ENCODE measurements at places on chromosomes 3 and 15.

GRCh38 chr3:14453876-14454638 is 51.7 kb downstream of the SLC6A6 start:
- no peak for DNase-seq

DNA sequence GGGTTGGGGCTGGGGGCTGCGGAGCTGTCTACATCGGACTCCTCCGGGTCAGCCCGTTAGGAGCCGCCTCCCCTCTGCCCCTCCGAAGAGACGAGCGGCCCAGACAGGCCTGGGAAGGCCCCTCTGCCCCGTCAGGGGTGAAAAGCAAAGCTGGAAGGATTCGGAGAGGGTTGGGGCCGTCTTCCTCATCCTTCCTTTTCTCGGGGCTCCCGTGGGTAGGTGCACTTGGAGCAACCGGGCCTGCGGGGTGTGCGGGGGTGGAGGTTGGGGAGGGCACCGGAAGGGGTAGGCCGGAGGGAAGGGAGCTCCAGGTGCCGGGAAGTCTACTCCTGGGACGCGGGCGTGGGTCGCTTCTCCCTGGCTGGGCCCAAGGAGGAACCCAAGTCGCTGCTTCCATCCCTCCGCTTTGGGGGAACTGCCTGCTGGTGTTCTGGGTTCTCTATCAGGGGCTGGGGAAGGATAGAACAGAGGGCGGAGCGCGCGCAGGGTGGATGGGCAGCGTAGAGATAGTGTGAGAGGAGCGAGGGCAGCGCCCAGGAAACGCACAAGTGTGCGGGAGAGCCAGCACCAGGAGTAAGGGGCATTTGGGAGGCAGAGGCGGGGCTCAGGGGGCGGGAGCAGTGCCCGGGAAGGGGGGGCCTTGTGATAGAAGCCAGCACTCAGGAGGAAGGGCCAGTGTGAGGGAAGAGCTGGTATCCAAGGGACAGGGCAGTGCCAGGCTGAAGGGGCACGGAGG is 590 bp downstream of the POLR2H start:
- no peak for DNase-seq

- DNase-seq = no peak
Observed at GRCh38 chr15:31332681-31333071, 6.0 kb downstream of the KLF13 start.

GRCh38 chr15:63686351-63686750 is 89.2 kb downstream of the FBXL22 start:
- DNase-seq = no peak

- no peak for DNase-seq
Observed at GRCh38 chr15:81483496-81483895, 109.5 kb upstream of the TMC3 start.

- DNase-seq = no peak
Observed at GRCh38 chr3:119349354-119350041, 55.3 kb downstream of the ARHGAP31 start.

DNA sequence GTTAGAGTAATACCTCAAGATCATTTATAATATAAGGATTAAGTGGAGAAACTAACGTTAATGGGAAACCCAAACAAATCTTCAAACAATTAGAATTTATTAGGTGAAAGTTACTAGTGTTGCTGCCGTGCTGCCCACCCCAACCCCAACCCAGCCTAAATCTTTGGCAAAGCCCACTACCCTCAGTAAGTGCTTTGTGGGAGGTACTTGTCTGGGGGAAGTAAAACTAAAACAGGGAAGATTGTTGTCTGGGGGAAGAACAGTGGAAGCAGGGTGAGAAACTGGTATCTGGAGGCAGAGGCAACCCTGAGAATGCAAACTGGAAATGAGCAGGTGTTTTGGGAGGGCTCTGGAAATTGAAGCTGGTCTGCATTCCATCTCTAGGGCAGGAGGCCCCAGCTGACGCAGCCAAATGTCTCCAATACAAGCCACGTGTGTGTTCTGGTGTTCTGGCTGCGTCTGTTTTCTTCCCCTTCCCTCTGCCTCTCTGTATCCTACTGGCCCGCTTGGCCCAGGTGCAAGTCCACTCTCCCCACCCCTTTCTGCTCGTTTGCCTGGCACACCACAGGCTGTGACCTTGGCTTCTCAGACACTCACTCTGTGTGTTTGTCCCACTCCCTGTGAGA is 32.7 kb downstream of the FEM1B start:
- DNase-seq = no peak

DNA sequence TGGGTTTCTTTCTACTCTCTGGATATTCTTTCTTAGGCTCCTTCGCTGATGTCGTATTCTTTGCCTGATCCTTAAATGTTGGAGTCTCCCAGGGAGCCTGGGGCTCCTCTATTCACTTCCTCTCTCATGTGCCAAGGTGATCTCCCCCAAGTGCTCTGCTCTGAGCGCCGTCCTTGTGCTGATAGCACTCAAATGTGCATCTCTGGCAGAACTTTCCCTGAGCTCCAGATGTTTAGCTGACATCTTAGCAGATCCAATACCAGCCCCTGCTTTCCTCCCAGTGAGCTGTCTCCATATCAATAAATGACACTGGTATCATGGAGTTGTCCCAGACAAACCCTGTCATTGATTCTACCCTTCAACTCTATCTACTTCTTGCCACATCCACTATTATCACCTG is 62.4 kb downstream of the NTRK3 start:
- no peak for DNase-seq

- no peak for DNase-seq
Observed at GRCh38 chr3:125684199-125684598, 88.9 kb upstream of the OSBPL11 start.

- DNase-seq = no peak
Observed at GRCh38 chr15:89463113-89463512, 33.3 kb downstream of the RHCG start.

GRCh38 chr15:92807971-92808571 is 92.1 kb upstream of the CHD2 start:
- DNase-seq = no peak

DNA sequence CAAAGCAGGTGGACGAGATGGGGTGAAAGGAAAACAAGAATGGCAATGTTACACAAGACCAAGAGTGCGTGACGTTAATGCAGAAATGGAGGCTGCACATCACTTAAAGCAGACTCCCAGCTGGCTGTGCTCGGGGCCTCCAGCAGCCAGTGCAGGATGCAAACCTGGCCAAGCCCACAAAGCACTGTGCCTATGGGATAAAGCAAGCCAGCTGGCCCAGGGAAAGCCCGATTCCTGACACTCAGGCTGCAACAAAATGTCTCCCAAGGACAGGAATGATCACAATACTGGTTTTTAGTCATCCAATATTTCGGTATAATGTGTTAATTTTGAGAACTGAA is 86.2 kb downstream of the SEC22A start:
- DNase-seq = no peak

DNA sequence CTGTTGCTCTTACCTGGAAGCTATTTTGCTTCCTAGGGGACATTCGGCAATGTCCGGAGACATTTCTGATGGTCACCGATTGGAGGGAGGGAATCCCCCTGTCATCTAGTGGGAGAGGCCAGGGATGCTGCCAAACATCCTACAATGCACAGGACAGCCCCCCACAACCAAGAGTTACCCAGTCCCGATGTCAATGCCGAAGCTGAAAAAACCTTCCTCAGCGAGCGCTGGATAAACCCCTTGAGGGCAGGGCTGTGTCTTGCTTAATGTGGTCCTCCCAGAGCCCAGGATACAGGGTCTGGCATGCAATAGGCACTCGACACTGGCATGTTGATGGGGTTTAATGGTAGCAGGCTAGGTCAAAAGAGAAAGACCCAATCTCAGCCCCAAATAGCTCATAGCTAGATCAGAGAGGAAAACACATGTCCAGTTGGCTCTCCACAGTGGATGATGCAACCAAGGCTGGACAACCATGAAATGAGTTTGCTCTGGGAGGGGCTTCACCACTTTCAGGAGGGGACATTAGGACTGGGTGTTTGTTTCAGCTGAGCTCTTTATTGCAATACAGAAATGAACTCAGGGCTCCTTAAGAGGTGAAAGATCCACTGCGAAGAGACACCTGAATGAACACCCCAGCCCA is 16.5 kb upstream of the PAQR5 start:
- DNase-seq = no peak

DNA sequence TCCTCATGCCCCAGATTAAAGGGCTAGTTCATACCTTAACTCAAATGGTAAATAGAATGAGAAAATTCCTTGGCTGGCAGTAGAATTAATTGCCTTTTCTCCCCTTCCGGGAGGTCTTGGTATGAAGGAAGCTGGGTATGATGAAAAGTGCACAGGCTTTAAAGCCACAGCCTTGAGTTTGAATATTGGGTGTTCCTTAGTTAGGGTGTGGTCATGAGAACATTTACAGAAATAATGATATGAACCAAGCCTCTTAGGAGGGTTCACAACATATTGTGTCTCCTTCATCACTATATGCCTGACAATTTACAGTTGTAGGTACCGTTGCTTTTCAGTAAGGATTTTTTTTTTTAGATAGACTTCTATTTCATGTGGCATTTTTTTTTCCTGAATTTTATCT is 48.1 kb downstream of the PYDC2 start:
- no peak for DNase-seq

GRCh38 chr3:155391551-155391958 is 98.1 kb upstream of the STRIT1 start:
- DNase-seq = no peak

GRCh38 chr3:29696311-29696710 is 415.4 kb downstream of the RBMS3 start:
- no peak for DNase-seq

- DNase-seq = no peak
Observed at GRCh38 chr3:107958146-107958545, 132.7 kb downstream of the CD47 start.

Data from cortex of kidney (tissue), 1 donor.